Hepatic stellate cell (primary cell): ENCODE measurements at places on chromosomes 4 and X.

- DNase-seq, result no peak
These were observed 331.6 kb upstream of the FAM241A start for GRCh38 chr4:111813555-111814140.

- no peak for DNase-seq
These were observed 36.6 kb downstream of the RASSF6 start for GRCh38 chr4:73583666-73584065.

DNA sequence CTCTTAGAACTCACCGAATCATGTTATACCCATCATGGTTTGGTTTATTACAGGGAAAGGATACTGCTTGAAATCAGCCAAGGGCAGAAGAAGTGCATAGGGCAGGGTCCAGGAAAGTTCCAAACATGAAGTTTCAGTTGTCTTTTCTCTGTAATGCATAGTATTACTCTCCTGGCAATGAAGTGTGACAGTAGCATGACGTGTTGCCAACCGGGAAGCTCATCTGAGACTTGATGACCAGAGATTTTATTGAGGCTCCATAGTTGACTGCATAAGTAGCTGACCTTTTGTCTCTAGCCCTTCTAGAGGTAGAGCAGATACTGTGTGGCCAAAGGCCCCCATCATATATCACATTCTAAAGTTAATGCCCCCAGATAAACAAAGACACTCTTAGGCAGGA lies 72.1 kb downstream of the BEND4 start:
- no peak for DNase-seq

- no peak for DNase-seq
These were observed 1449.2 kb downstream of the C4orf33 start for GRCh38 chr4:130545171-130545570.

GRCh38 chrX:40849906-40850823 lies 114.8 kb upstream of the MED14 start:
- no peak for DNase-seq

- no peak for DNase-seq
These were observed 32.2 kb downstream of the RNF212 start for GRCh38 chr4:1080961-1081688.

DNA sequence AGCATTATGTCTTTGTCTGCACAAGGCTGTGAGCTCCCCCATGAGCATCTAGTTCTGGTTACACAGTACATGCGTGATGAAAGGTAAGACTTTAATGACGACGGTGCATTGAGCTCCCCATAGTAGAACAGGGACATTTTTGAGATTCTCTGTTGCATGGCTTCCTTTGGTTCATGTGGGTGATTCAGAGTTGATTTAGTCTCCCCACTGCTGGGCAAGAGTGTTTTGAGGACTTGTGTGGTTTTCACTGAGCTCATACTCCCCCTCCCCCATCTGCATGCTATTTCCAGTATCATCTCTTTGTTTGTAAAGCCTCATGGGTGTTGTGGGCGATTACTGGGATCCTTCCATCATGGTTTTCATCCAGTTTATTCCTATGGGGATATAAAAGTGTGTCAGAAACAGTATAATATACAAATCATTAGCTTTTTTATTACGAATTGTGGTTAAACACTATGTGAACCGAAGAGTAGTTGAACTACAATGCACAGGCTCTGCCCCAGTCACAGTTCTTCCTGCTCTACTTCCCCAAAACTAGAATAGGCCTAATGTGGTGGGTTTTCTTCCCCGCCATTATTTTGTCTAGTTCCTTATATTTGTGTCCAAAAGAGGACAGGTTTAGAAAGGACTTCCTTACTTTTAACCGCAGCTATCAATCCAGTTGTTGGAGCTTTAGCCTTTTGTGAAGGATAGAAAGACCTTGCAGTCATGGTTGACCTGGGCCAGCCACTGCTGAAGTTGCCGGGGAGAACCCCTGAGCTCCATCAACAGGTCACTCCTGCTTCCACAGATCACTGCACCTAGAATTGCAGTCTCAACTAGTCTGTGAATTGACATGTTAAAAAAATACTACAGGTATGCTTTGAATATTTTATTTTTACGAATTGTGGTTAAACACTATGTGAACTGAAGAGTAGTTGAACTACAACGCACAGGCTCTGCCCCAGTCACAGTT lies 30.4 kb downstream of the KIT start:
- peak; percentile 26 for DNase-seq

- DNase-seq, result no peak
These were observed 41.9 kb downstream of the CNGA1 start for GRCh38 chr4:47974566-47974965.

- no peak for DNase-seq
These were observed 14.4 kb downstream of the ADRA2C start for GRCh38 chr4:3780347-3781171.

GRCh38 chr4:161767116-161767515 lies 396.7 kb downstream of the FSTL5 start:
- DNase-seq, result no peak
